ENCODE measurements at places on chromosomes 1 and 21.

- DNase-seq, result no peak
Observed at GRCh38 chr1:235946571-235946981, 79.9 kb upstream of the LYST start.

- no peak for DNase-seq
Observed at GRCh38 chr1:207830788-207831187, 78.9 kb downstream of the CD46 start.

DNA sequence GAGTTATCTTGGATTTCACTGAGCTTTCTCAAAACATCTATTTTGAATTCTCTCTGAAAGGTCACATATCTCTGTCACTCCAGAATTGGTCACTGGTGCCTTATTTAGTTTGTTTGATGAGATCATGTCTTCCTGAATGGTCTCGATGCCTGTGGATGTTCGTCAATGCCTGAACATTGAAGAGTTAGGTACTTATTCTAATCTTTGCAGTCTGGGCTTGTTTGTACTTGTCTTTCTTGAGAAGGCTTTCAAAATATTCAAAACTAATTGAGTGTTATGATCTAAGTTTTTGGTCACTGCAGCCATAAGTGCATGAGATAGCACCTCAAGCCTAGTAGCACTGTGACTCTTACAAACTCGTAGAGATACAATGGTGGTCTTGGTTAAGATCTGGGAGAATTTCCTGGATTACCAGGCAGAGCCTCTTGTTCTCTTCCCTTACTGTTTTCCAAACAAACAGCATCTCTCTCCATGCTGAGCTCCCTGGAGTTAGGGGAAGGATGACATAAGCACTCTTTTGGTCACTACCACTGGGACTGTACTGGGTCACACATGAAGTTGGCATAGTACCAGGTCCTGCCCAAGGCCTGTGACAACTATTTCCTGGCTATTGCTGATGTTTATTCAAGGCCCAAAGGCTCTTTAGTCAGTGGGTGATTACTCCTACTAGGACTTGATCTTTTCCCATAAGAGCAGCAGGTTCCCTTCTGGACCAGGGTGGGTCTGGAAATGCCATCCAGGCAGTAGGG, 25.6 kb downstream of the SLC22A15 start:
- DNase-seq, result no peak

- DNase-seq, result no peak
Observed at GRCh38 chr1:205225901-205226765, 1.6 kb upstream of the TMCC2 start.

DNA sequence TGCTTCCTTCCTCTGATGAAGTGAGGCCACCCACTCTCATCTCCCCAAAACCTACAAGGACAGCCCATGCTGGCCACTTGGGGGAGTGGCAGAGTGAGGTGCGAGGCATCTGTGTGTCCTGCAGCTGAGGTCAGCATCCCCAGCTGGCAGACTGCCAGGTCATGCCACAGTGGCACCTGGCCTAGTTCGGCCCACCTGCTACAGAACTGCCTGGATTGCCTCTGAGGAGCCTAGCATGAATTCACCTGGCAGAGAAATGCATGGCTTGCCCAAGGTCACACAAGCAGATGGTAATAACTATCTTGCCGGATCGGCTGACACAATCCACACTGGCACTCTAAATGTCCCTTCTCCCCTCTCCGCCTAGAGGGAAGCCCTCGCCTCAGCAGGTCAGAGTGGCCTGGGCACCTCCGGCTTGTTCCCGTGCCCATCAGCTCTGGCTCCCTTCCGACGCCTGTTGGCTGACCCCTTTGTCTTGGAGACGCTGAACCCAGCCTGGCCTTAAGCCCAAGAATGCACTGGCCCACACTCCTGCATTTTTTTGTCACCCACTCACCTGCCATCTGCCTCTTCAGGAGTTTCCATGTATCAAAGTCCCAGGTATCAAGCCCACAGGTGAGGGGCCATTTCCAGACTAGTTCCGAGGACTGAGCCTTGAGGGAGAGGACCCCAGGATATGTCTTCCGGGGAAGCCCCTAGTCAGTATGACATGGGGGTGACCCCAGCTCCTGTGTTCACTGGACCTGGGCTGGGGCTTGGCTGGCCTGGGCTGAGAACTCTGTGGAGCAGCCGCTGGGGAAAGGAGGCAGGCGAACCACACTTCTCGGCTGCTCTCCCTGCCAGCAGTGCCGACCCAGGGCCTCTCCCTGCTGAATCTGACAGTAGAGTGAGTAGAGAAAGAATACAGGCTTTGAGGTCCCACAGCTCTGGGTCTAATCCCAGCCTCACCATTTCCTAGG, 21.7 kb downstream of the ECE1 start:
- no peak for DNase-seq

GRCh38 chr1:165954940-165955339, 127.5 kb downstream of the UCK2 start:
- DNase-seq, result no peak

- DNase-seq, result no peak
Observed at GRCh38 chr1:52554267-52554640, 1.4 kb upstream of the TUT4 start.

GRCh38 chr1:231163830-231164427, 2.1 kb downstream of the TRIM67 start:
- DNase-seq, result peak; percentile 4

DNA sequence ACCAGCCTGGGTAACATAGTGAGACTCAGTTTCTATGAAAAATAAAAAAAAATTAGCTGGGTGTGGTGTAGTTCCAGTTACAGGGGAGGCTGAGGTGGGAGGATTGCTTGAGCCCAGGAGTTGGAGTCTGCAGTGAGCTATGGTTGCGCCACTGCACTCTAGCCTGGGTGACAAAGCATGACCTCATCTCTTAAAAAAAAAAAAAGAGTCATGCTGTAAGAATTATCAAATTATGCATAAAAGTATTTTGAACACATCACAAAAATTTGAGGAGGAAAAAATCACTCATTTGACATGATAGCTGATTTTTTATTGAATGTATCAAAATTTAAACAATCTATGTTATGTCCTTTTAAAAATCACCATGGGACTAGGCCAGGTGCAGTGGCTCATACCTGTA, 17.8 kb downstream of the CCDC30 start:
- DNase-seq, result no peak

- DNase-seq, result no peak
Observed at GRCh38 chr1:68723791-68724190, 226.9 kb upstream of the DEPDC1 start.

DNA sequence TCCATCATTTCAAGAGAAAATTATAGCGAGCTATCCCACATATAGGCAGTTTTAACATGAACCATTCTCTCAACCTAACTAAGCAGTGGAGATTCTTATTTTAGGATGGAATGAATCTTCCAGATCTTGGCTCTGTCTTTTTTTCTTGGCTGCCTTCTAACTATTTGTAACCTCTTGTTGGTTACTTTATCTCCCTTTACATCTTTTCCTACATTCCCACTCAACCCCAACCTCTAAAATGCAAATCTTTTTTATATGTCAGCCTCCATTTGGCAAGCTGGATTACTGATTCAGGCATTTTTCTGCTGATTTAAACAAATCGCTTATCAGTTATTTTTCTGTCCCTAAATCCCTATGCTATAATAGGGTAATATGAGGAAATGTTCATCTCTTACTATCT, 46.9 kb upstream of the LHX8 start:
- no peak for DNase-seq

GRCh38 chr1:85297855-85298629, 21.6 kb upstream of the BCL10 start:
- no peak for DNase-seq

- DNase-seq, result no peak
Observed at GRCh38 chr1:223233410-223234169, 90.5 kb upstream of the TLR5 start.

- no peak for DNase-seq
Observed at GRCh38 chr1:54967372-54967771, 13.1 kb upstream of the TMEM61 start.

- DNase-seq, result no peak
Observed at GRCh38 chr1:23187637-23188036, 19.0 kb upstream of the LUZP1 start.

- DNase-seq, result peak; percentile 76
Observed at GRCh38 chr1:13813398-13814012, 113.5 kb downstream of the PRDM2 start.

GRCh38 chr1:227885648-227886502, 61.9 kb downstream of the WNT9A start:
- DNase-seq, result peak; percentile 8

- no peak for DNase-seq
Observed at GRCh38 chr1:106027871-106028270, 1028.6 kb upstream of the PRMT6 start.

- DNase-seq, result no peak
Observed at GRCh38 chr1:226649780-226650179, 89.3 kb downstream of the ITPKB start.

DNA sequence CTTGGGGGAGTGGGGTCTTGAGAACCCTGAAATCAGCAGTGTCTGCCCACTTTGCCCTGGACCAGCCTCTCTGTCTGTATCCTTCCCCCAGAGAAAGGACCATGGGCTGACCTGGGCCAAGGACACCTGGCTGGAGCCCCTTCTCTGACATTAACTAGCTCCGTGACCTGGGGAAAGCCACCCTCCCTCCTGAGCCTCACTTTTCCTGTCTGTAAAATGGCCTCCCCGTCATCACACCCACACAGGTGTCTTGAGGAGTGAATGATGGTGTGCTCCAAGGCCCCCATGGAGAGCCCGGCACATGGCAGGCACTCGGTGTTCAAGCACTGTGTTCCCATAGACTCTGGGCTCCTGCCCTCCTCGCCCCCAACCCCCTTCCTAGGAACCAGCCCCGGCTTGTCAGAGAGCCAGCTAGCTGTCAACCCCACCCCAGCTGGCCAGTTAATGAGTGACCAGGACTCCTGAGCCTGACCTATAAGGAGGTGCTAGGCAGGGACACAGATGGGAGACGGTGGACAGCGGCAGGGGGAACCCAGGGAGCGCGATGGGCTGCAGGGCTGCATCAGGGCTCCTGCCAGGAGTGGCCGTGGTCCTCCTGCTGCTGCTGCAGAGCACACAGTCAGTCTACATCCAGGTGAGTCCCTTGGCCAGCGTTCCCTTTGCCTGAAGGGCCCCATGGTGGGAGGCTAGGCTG, at the start of gene GUCA2B:
Gene GUCA2B, plus strand, starts transcription at position 504 of the 694 bp plus-strand sequence. Its CDS starts 41 bp downstream, at position 545.
- no peak for DNase-seq

- DNase-seq, result peak; percentile 65
Observed at GRCh38 chr1:206725109-206725963, 40.6 kb downstream of the MAPKAPK2 start.

DNA sequence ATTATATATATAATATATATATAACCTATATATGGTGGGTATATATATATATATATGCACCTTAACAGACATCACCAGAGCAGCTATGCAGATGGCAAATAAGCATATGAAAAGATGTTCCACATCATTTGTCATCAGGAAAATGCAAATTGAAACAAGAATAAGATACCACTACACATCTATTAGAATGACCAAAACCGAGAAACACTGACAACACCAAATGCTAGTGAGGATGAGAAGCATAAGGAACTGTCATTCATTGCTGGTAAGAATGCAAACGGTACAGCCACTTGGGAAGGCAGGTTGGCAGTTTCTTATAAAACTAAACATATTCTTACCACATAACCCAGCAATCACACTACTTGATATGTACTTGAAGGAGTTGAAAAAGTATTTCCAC, 219.8 kb upstream of the PRMT6 start:
- DNase-seq, result no peak

DNA sequence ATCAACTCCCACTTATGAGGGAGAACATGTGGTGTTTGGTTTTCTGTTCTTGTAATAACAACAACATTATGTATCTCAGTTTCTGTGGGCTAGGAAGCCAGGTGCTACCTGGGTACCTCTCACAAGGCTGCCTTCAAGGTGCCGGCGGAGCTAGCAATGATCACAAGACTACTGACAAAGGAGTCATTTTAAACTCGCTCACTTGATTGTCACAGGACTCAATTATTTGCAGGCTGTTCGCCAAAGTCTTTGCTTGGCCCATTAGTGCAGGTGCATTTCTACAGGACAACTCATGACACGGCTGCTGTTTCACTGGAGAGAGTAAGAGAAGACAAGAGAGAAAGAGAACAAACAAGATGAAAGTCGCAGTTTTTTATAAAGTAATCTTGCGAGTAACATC, 1237.4 kb upstream of the TMPRSS15 start:
- no peak for DNase-seq

- no peak for DNase-seq
Observed at GRCh38 chr1:80427881-80428280, 1372.9 kb upstream of the ADGRL2 start.

GRCh38 chr1:8597455-8597854, 220.0 kb downstream of the RERE start:
- no peak for DNase-seq

GRCh38 chr1:93080179-93080823, 1.2 kb downstream of the MTF2 start:
- DNase-seq, result no peak

DNA sequence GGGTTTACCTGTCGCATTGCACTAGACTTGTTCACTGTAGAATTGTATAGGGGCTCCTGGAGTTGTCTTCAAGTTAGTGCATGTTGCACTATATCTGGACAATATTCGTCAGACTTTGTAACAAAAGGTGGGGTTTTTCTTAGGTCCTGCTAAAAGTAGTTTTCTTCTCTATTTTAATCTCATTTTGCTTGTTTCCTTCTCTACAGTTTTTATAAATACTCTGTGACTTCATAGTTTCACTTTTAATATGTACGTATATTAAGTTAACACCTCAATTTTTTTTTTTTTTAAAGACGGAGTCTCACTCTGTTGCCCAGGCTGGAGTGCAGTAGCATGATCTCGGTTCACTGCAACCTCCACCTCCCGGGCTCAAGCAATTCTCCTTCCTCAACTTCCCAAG, 26.5 kb upstream of the MRPS6 start:
- DNase-seq, result no peak

GRCh38 chr1:41560931-41561330, 76.4 kb upstream of the EDN2 start:
- no peak for DNase-seq

GRCh38 chr1:53754484-53755312, 15.7 kb upstream of the GLIS1 start:
- DNase-seq, result peak; percentile 57

GRCh38 chr1:184664042-184664660, 90.5 kb downstream of the EDEM3 start:
- DNase-seq, result peak; percentile 85

DNA sequence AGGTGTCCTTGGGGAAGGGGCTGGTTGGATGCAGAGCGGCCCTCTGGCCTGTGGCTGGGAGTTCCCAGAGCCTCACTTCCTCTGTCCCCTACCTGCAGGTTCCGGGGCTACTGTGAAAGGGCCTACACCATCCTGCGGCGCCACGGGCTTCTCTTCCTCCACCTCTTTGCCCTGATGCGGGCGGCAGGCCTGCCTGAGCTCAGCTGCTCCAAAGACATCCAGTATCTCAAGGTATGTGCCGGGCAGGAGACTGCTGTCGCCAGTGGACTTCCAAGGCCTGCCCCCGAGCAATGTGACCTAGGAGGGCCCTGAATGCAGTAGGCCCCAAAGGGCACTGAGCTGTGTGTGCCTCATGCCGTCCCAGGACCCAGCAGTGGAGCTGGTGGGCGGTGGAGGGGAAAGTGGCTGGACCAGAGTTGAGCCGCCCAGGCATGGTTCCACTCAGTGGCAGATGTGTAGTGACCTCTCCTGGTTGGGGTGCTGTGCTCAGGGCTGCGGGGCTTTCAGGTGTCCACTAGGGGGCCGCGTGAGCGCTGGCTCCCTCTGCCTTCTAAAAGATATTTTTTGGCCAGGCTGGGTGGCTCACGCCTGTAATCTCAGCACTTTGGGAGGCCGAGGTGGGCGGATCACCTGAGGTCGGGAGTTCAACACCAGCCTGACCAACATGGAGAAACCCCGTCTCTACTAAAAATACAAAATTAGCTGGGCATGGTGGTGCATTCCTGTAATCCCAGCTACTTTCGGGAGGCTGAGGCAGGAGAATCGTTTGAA, 73.4 kb downstream of the PIK3CD start:
- peak; percentile 63 for DNase-seq

Measured in nephron progenitor cell (in vitro differentiated cells).